SW480 (cell line): ENCODE measurements at places on chromosomes 12 and 14.
A peak's percentile ranks its signal among the peaks of the same experiment; 100 is the strongest.

DNA sequence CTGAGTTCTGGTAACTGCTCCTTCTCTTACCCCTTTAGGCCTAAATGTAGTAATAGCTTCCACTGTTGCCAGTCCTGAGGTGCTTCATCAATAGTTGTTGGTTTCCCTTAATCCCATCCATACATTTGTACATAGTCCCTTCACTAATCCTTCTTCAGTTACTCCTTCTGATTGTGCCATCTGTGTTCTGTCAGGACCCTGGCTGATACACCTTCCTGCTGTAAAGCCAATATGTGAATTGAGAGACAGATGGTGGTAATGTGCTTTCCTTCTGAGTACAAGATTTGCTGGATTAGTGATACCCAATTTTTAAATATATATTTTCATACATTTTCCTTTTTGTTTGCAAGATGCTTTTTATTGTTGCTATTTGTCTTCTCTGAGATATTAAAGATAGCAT is 66.4 kb downstream of the OTOGL start:
- no peak for DNase-seq

DNA sequence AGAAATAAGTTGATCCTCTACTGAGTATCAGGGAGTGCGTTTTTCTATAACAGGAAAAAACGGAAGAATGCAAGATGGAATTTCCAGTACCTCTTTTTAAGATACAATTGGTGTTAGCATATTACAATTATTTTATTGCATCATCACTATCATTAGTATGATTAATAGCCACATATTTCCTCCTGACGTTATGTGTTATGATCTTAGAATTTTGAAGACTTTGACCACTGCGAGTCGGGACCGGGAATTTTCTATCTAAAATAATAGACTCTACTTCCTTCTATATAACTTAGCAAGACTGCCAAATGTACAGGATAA is 679 bp upstream of the SAV1 start:
- no peak for DNase-seq

DNA sequence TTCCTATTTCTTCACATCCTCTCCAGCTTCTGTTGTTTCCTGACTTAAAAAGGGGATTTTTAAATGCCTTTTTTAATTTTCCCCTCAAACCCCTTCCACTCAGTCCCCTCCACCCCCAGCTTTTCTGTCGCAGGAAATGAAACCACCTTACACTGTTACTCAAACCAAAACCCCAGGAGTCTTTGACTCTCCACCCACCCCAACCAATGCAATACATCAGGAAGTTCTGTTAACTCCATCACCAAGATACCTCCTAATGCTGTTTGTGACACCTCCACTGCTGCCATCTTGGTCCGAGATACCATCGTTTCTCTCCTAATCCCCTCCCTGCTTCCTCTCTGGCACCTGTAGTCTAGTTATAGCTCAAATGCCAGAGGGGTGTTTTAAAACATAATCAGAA is 25.4 kb upstream of the CPM start:
- DNase-seq: no peak

DNA sequence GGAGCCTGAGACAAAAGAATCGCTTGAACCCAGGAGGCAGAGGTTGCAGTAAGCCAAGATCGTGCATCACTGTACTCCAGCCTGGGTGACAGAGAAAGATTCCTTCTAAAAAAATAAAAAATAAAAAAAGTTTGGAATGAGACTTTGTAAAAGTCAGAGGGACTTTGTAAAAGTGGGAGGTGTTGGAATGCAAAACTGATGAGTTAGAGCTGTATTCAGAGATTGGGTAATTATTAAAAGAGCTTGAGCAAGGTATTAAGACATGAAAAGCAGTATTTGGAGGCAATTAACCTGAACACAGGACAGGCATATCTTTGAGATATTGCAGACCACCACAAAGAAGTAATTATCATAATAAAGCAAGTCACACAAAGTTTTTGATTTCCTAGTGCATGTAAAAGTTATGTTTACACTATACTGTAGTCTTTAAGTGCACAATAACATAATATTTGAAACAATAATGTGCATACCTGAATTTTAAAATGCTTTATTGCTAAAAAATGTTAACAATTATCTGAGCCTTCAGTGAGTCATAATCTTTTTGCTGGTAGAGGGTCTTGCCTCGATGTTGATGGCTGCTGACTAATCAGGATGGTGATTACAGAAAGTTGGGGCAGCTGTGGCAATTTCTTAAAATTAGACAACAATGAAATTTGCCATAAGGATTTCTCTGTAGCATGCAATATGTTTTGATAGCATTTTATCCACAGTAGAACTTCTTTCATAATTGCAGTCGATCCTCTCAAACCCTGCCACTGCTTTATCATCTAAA is 33.1 kb downstream of the PHLDA1 start:
- no peak for DNase-seq

DNA sequence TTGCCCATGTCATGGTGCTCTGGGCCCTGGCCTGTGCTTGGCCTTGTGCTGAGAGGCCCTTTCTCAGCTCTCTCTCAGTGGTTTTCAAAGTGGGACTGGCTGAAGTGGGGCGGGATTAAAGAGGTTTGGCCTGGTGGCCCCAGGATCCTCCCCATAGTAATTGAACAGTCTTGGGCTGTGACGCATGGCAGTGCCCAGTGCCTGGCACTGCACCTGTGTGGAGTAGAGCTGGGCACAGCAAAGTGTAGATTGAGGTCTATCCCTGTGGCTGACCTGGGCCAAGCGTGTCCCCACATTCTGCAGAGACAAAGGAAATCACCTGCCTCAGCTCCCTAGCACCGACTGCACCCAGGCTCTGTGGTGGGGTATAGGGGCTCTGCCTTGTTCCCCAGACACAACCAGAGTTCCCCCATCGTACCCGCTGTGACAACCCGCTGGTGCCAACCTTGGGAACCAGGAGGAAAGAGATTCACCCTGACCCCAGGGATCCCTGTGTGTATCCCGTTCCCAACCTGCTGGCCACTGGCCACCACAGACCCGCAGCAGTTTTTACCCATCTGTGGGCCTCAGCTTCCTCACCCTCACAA is 9.9 kb upstream of the CYP46A1 start:
- no peak for DNase-seq

GRCh38 chr14:54565785-54566409 is 1.0 kb upstream of the SAMD4A start:
- peak; percentile 90 for DNase-seq

DNA sequence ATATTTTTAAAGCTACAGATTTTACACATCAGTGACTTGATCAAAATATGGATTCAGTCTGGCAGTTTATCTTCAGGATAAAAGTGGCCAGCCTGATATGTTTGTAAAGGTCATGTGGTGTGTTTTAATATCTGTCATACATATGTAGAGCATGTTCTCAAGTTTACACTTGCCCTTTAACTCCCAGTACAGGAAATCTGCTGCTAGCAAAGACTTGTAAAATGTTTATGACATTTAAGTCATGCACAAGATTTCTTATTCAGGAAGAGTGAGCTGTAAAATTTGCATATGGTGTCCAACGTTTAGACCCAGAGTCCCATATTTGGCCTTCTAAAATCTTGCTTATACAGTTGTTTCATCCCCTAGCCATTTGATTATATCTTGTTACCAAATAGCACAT is 197.5 kb upstream of the FLRT2 start:
- no peak for DNase-seq

GRCh38 chr14:34059925-34060650 is 109.2 kb upstream of the EGLN3 start:
- DNase-seq: peak; percentile 74

- no peak for DNase-seq
Observed at GRCh38 chr14:33962016-33962415, 11.1 kb upstream of the EGLN3 start.

GRCh38 chr12:66960704-66961690 is 282.1 kb upstream of the GRIP1 start:
- no peak for DNase-seq

DNA sequence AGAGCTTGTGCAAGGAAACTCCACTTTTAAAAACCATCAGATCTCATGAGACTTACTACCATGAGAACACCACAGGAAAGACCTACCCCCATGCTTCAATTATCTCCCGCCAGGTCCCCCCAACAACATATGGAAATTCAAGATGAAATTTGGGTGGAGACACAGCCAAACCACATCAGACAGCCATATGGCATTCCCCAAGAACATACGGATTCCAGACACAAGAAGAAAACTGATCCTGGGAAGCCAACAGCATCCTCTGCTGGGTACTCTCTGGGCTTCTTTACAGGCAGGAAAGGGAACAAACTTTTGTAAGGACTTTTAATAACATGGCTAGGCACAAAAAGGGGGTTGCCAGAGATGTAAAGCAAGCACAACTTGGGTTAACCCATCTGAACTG is 127.2 kb downstream of the TMEM132C start:
- no peak for DNase-seq

GRCh38 chr12:9776781-9777180 is 16.1 kb upstream of the CD69 start:
- DNase-seq: peak; percentile 17

DNA sequence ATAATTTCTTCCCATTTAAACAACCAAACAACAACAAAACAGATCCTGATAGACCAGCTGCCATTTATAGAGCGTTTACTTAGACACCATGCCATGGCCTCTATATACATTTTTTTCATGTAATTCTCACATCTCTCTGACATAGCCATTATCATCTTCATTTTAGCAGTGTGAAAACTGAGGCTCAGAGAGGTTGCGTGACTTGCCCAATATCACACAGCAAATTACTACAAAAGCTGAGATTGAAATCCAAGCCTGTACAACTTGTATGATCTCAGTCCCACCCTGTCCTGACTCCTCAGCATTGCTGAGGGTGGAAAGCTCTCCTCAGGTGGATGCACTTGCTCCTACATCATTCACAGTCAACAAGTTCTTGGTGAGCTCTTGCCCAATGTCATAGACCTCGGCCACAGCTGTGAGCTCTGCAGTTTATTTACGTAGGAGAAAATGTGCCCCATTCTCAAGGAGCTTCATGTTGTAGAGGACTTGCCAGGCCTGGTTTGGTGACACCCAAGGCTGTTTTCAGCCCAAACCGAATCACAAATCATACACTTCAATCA is 55.5 kb downstream of the CRACR2A start:
- no peak for DNase-seq

DNA sequence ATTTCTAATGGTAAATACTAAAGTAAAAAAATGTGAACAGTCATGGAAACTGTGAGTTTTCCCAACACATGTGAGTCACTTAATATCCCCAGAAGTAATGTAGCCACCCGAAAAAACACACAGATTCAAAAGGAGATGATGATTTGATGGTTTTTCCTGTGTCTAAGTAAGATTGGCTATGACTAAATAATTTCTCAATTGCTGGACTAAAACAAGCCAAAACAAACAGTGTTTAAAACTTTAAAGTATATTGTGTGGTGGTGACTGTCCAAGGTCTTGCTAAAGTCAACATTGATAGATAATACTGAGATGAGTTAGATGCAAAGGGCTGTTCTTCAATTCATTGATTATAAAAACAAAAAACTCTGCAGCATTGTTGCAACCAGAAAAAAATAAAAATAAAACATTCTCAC is 89.6 kb upstream of the SOX5 start:
- no peak for DNase-seq

DNA sequence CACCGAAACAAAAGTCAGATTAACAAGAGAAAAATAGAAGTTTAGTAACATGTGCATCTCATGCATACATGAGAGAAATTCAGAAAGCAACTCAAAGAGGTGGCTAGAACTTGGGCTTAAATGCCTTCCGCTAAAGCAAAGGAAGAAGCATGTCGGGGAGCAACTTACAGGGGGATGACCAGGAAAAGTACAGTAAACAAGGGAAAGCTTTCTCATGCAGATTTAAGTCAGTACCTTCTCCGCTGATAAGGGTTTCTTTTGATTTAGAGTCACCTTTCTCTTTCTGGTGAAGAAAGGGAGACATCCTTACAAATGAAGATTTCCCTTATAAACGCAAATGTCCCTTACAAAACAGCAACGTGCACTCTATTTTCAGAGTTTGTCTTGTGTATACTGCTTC is 6.0 kb upstream of the RNASE6 start:
- no peak for DNase-seq

GRCh38 chr14:89298056-89298834 is 118.8 kb downstream of the FOXN3 start:
- no peak for DNase-seq

- DNase-seq: no peak
Observed at GRCh38 chr12:113056381-113056630, 224 bp upstream of the DTX1 start.

DNA sequence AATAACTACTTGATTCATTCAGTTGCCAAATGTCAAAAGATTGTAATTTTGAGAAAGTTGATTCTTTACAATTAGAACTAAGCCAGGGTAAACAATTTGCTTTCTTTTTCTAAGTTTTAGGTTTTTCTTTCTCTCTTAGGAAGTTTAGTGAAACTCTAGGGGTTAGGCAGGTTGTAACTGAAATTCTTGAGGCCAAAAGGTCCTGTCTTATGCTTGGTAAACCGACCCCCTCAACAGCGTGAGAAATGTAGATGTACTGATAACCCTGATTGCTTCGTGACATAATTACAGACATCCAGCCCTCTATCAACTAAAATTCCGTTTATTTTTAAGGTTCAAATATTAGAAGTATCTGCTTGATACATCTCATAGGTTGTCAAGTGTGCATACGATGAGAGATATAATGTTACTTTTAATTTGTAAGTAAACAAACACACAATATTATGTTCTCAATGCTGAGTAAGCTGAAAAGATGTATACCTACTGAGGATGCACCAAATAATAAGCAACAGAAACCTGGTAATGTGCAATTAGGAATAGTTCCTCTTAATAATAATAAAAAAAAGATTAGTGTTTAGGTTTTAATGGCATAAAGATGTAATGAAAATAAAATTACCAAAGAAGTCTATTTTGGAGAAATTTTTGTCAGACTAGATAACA is 7.2 kb downstream of the FUT8 start:
- DNase-seq: no peak

GRCh38 chr12:74732826-74733225 is 195.2 kb downstream of the ATXN7L3B start:
- DNase-seq: no peak

GRCh38 chr14:63647696-63648410 is 6.2 kb upstream of the WDR89 start:
- DNase-seq: no peak

- DNase-seq: no peak
Observed at GRCh38 chr12:3700861-3701260, 52.0 kb downstream of the CRACR2A start.

DNA sequence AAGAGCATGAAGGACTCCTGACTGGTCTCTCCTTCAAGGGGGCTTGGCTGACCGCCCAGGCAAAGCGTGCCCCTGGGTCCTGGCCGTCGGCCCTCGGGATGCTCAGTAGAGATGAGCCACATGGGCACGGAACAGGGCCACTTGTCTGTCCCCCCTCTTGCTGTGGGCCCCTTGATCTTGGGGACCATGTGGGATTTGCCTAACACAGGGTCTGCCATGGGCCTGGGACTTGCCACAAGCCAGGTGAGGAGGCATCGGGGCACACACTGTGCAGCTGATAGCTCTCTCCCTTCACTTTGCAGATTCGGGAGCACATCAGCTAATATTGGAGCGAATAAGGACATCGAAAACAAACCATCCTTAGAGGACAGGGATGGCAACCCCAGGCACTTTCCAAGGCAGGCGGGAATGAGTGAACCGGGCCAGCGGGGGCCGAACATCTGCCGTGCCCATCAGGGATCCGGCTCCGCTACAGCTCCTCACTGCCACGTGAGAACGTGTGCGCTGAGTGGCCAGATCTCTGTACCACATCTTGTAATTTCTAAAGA is 88.1 kb downstream of the PIWIL1 start:
- DNase-seq: no peak
